Suppressor macrophage treated with lipopolysaccharide for 1 hour (primary cell): ENCODE measurements at places on chromosomes 2 and 18.

GRCh38 chr18:54254265-54254758, 15.0 kb upstream of the POLI start:
- DNase-seq = no peak

DNA sequence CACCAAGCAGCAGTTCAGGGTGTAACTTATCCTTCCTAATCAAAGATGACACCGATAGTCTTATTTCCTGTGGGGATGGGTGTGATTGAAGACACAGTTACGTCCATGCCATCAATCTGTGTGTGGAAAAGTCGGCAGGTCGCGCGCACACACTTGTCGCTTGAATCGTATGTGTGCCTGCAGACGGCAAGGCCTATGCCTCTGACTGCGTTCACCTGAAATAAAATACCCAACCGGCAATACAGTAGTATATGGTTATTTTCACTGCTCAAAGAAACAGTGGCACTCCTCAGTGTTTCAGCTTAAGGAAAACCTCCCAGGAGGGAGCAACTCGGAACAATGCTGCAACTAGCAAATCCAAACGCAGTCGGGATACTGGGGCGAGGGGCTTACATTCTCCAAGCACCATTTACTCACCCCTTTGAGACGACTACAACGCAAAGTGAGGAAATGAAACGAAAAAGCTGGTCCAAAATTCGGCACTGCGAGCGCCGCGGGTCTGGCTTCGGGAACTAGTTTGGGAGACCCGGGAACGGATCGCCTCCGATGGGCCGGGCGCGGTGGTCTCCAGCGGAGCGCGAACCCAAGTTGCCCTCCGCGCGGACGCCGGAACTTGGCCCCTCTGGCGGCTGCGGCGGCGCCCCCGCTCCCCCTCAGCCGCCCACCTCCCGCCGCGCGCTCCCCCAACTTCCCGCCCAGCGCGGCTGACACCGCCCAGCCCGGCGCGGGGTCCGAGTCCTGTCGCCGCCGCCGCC, 675 bp downstream of the PRKD3 start:
- DNase-seq = peak; percentile 53

DNA sequence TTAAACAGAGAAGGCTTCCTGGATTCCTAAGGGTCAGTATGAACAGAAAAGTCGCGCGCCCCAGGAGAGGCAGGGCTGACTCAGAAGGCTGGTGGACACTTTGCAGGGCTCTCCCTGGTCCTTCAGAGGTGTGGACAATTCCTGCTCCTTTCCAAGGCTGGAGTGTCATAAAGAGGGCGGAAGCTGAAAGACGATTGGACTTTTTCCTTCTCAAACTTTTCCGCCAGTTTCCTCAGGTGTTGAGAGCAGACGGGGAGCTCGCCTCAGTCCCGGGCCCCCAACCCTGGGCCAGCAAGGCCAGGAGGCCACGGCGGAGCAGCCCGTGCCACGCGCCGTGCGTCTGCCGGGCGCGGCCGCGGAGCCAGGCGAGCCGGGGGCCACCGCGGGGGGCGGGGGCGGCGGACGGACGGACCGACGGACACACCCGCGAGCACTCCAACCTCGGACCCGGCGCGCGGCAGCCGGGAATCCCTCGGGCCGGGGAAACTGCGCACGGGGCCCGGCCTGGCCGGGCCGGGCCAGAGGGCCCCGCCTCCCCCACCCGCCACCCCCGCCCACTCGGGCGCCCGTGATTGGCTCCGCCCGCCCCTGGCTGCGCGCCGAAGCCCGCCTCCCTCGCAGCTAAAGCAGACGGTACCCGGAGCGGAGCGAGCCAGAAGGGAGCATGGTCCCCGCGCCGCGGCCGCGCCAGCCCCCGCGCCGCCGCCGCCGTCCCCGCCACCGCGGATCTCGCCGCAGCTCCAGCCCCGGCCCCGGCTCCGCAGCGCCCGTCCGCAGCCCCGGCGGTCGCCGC, at the start of gene KLHL29:
KLHL29 (plus strand) TSS at position 629 of the 793 bp plus-strand sequence. CDS start 177,018 bp downstream, outside the sequence.
- DNase-seq = peak; percentile 77

DNA sequence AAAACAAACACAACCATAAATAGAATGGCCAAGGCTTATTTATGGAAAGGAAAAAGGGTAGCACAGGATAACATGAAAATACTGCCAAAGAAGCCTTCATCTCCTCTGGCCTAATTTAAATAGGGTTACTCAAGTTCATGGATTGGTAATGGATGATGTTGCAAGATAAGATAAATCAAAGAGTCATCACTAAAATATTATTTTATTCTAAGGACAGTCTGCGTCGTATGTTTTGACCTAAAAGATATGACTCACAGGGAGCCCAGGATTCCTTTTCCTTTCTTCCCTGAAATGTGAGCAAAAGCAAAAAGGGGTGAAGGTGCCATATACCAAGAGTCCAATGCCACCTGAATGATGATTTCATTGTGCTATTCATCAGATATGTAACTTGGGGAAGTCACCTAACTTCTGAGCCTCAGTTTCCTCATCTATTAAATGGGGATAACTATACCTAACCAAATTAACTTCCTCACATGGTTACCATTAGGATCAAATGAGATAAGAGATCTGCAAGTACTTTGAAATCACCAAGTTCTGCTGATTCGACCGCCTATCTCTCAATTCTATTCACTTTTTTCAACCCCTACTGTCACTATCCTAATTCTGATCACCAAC, 137.7 kb downstream of the THADA start:
- peak; percentile 46 for DNase-seq

- DNase-seq = no peak
These were observed 117.6 kb upstream of the DAPL1 start for GRCh38 chr2:158677542-158677941.

GRCh38 chr18:44341759-44342158, 338.9 kb upstream of the SETBP1 start:
- DNase-seq = peak; percentile 38
